CD14-positive monocyte (primary cell): ENCODE measurements at places on chromosomes 6 and 20. TPM values are rescaled to one million over a fixed set of nuclear protein-coding genes. Genes with fewer than 3 reads are reported as not detected.

Gene MATN4
- polyA plus RNA-seq = not detected

Gene EXOC2
- polyA plus RNA-seq = 15.5 TPM

Gene DTNBP1
- polyA plus RNA-seq = 26.9 and 28.6 TPM in 2 replicates

Gene MAP3K5
- 6.2 and 12.0 TPM in 2 replicates for polyA plus RNA-seq

Gene RSPO3
- not detected for polyA plus RNA-seq

Gene PRICKLE4
- polyA plus RNA-seq = not detected

Gene FYN
- polyA plus RNA-seq = 120 and 149 TPM in 2 replicates
